ENCODE measurements at places on chromosomes 5 and 9.

GRCh38 chr9:37956904-37957663 is 53.2 kb upstream of the SLC25A51 start:
- peak; percentile 51 for DNase-seq

- DNase-seq = peak; percentile 20
Observed at GRCh38 chr5:1502046-1502736, 21.6 kb downstream of the LPCAT1 start.

DNA sequence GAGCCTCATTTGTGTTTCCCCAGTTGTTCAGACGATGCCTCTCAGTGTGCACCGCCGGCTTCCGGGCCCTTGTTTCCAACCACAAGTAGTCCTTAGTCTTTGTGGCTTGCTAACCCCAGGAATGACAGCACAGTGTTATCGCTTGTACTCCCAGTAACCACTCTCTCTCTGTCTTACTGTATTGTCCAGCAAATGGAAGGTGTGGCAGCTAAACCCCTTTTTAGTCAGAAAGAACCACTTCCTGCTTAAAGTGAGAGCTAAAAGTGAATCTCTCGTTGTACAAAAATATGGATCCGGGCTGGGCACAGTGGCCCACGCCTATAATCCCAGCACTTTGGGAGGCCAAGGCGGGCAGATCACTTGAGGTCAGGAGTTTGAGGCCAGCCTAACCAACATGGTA is 61.3 kb downstream of the ENC1 start:
- no peak for DNase-seq

DNA sequence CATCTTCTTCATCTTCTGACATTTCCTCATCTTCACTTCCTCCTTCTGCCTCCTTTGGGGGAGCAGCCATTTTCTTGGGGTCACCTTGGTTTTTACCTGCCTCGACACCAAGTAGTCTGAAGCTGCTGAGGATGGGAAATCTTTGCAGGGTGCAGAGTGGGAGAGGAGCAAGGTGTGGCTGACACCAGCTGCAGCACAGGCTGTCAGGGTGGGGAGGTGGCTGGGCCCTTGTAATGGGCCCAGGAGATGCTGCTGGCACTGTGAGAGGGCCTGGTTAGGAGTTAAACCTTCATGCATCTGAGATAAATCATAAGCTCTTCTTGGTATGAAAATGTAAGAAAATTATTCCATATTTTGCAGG is 7.7 kb downstream of the RABL6 start:
- DNase-seq = no peak

DNA sequence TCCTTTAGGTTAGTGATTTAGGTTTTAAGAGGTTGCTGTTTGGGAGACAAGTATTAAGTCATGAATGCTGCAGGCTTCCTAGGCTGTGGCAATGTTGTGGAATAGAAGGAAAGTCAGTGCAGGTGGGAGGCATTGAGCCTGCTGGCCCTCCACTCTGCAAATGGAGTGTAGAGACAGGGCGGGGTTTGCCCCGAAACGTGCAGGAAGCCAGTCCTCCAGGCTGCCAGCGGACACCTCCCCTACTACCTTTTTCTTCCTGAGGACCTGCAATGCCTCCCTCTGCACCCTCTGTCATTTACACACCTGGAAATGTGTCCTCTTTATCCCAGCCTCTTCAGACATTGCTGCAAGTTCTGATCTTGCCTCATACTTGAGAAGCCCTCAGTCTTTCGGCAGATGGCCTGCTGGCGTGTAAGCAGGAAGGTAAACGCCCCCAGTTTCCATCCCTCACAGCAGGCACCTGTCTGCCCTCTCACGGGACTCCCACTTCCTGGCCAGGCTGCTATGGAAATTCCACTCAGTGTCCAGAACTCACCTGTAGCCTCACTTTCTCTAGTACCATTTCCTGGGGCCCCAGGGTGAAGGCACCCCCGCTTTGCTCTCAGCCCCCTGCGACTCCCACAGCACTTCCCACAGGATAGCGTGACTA is 81.6 kb upstream of the BOD1 start:
- no peak for DNase-seq

GRCh38 chr9:103942200-103942599 is 151.9 kb upstream of the SMC2 start:
- no peak for DNase-seq

DNA sequence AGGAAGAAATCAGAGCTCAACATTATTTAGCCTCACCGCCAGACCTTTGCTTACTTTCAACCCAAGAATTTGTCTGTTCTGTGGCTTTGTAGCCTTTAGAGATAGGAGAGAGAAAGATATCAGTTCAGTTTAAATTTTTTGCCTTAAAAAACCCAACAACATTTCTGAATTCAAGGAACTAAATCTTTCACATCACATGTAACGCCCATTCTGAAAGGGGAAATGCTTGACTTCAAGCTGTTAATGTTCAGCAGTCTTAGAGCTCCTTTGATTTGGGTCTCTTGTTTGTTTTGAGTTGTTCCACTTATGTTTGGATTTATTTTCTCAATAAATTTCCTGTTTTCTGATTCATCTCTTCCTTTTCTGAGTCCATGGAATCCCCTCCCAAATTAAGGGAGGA is 294.5 kb downstream of the ARHGAP26 start:
- DNase-seq = no peak

DNA sequence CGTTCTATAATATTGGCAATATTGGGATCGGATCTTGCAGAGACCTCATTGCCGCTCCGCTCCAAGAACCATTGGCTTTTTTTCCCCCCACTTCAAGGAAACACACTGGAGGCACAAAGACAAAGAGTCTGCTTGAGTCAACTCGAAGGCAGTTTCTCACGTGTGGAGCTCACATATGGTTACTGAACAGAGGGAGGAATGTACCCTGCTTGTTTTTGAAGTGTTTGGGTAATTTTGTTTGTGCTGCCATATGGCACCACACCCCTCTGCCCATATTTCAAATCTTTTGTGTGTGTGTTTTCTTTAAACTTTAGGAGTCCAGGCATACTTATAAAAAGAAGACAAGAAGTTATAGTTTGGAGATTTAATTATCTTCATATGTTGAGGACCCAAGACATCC is 595.9 kb downstream of the DTWD2 start:
- DNase-seq = no peak

DNA sequence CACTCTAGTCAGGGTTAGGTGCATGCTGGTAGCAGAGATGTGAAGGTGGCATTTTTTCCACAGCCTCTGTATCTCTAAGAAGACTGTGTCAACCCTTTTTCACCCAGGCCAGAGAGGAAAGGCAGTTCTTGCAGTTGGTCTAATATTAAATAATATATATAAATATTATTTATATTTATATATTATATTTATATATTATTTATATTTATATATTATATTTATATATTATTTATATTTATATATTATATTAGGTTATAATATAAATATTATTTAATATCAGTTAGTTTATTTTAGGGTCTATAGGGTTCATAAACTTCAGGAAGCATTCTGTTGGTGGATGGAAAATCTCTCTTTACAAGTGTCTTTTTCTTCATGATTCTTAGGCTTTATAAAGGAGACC is 218.6 kb upstream of the DMRTA1 start:
- DNase-seq = no peak

DNA sequence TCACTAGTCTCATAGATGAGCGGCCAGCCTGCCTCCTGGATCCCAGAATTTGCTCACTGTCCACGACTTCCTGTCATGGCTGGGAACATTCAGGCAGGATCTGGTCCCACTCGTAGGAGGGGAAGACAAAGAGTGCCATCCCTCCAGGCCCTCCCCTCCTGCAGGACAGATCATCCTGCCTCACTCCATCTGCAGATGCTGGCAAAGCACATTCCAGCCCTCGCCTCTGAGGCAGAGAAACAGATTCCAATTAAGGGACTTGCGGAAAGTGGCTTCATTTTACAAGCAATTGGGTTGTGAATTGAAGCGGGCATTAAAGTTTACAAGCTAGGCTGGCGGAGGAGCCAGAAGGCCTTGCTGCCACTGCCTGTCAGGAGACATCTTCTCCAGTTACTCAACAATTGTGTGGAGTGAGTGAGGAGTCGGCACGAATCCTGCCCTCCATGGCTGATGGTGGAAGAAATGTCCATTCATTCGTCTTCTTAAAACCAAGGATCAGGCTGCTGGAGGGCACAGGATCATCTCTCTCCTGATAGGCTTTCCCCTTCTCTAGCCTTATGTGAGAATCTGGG is 41.8 kb upstream of the KCNMB1 start:
- DNase-seq = no peak

DNA sequence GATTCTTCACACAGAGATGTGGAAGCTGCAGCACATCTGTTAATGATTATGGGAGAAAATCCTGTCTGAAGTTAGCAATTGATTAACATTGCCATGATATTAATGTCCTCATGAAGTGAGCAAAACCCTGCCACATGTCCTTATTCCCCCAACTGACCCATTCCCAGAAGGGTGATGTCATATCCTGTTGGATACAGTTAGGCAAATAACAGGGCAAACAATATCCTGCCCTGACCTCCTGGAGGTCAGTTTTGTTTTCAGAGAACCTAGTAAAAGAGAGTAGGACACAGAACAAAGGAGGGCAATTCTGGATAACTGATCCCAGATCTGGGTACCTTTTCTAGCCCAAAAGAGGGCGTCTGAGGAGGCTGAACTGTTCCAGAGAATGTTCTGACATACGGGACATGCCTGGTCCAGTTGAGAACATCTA is 11.0 kb downstream of the ABLIM3 start:
- DNase-seq = no peak

DNA sequence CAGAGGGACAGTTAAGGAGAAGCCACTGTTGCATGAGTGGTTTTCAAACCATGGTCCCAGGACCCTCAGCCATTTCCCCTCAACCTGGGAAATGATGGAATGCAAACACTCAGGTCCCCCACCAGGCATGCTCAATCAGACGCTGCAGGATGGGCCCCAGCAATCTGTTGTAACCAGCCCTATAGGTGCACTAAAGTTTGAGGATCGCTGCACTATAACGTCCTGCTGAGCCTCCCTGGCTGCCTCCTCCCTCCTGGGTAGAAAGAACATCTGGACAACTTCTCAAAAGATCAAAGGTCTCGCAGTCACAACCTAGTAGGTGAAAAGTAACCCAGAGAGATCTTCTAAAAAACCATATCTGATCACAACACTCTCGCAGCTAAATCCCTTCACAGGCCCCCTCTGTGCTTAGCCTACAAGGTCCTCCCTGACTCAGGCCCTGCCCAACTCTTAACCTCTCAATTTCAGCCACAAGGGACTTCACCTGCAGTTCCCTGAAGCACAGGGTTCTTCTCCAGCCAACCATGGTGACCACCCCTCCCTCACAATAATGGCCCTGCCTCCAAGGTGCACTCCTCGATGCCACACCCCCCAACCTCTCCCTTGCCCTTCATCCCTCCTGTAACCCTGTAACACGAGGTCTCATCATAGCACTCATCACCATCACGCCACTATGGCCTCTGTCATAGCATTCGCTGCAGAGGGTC is 3.5 kb downstream of the SHB start:
- DNase-seq = no peak

DNA sequence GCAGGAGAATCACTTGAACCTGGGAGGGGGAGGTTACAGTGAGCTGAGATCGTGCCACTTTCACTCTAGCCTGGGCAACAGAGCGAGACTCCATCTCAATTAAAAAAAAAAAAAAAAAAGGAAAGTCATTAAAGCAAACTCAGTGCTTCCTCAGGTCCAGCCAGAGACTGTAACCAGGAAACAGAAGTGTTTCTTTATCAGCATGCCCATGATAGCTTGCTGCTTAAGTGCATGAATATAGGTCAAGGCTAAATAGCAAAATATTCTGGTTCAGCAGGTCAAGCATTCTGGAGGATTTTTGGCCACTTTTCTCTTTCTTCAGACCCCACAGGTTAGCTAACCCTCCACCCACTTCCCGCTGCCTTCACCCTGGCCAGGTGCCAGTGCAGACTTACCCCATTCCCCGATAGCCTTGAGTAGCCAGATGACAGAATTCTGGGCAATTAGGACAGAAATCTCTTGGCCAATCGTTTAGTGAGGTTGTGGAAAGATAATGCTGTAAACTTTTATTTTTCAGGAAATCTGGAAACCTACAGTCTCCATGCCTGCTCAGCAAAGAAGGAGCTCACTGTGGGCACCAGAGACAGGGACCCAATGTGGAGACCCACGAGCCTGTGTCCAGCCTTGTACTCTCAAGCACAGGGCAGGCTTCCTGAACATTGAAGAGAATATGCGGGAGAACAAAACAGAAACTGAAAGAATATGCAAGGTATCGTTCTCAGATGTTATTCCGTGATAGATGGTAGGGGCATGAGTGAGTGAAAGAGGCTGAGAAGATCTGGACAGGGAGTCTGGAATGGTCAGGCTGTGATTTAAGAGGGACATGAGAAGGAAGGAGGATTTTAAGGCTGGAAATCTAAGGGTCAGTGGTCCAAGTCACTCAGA is 4.2 kb upstream of the UGT3A2 start:
- DNase-seq = no peak

GRCh38 chr5:54862036-54862435 is 123.4 kb downstream of the ESM1 start:
- DNase-seq = no peak

DNA sequence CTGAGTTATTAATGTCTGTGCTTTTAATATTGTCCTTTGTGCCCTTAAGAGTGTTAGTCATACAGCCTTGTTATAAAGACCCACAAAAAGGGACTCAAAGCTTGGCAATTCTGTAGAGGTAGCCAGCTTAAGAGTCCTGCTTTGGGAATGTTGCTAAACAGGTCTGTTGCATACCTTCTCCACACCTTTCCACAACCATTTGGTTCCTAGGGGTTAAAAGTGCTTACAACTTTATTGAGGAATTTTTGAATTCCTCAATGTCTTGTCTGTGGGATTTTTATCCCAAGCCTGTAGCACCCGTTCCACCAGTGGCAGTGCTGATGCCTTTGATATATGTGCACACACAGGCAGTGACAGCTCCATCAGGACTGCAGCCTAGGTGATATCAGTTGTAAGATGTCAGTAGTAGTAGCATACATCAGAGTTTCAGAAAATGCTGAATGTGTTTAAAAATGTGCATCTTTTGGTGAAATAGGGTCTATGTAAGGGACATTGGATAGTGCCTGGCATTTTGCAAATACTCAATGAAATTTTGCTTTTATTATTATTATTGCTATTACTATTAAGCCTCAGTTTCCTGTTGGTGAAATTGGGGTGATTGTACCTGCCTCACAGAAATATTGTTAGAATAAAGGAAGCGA is 68.5 kb downstream of the WWC1 start:
- no peak for DNase-seq

DNA sequence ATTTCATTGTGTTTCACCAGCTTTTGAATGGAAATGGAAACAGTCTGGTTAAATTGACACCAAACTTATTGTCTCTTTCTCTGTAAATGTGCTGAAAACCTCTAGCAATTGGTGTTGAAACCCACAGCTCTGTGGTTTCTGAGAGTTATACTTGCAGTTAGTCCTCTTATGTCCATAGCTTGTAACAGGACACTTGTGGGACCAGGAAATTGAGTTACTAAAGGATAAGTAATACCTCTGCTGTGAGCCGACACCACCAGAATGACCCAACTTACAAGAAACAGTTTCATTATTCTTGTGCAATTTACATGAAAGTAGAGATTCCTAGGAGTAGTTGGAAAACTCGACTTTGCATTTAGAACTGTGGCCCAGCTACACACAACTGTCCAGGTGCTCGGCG is 191.5 kb downstream of the CFAP90 start:
- DNase-seq = no peak

DNA sequence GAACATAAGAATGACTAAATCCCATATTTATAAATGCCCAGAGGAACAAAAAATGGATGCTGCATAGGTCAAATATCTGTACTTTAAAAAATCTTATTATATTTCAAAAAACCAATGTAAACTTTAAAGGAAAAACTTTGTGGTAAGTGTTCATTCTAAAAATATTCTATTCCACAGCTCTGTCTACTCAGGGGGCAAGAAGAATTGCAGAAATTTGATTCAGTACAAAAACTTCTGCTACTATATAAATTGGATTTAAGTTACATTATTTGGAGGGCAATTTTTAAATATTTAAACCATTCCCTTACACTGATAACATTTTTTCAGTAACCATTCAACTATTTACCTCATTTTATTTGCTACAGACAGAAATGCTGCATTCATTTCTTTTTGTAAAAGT is 32.1 kb downstream of the NFIB start:
- no peak for DNase-seq

All from erythroblast (primary cell).